ENCODE measurements at places on chromosomes 16 and 17.

GRCh38 chr17:71976011-71976649 is 144.7 kb upstream of the SOX9 start:
- DNase-seq, result no peak

GRCh38 chr17:39665642-39666224 is 584 bp downstream of the TCAP start:
- DNase-seq, result no peak

- DNase-seq, result no peak
These were observed 37.2 kb downstream of the MEAK7 start for GRCh38 chr16:84467256-84467655.

GRCh38 chr17:1431631-1432104 is 24.4 kb downstream of the CRK start:
- no peak for DNase-seq

DNA sequence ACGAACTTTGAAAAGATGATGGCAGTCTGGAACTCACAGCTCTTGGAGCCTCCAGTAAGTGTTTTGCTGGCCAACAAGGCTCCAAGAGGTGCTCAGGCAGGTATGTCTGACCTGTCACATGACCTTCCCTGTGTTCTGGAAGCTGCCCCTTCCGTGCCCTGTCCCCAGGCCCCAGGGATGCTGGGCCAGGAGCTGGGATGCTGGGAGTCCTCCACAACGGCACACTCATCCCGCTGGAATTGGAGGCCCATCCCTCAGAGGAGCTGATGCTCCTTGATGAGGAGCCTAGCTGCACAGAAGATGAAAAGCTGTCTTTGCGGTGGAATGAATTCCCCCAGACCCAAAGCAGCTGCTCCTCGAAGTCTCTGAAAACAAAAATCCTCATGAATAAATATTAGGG is 47.8 kb downstream of the HOXB1 start:
- no peak for DNase-seq

- DNase-seq, result no peak
These were observed 27.9 kb downstream of the GABARAPL2 start for GRCh38 chr16:75593825-75594820.

- DNase-seq, result no peak
These were observed 26.2 kb upstream of the ALKBH5 start for GRCh38 chr17:18157354-18157985.

DNA sequence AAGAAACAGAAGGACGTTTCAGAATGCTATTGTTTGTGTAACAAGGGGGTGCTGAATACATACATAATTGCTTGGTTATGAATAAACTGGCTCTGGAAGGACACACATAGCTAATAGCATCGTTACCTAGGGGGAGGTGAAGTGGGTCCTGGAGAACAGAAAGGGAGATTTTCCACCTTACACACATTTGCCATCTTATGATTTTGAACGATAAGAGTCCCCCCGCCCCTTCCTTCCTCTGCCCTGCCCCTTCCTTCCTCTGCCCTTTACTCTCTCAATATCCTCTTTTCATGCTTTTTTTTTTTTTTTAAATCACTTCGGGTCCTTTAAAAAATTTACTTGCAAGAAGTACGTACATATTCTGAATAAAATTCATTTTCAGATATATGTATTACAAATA is 902 bp upstream of the DHRS7B start:
- DNase-seq, result peak; percentile 67

GRCh38 chr17:65131946-65132345 is 5.2 kb upstream of the RGS9 start:
- DNase-seq, result no peak

GRCh38 chr16:85366031-85366763 is 246.9 kb upstream of the GSE1 start:
- DNase-seq, result no peak

DNA sequence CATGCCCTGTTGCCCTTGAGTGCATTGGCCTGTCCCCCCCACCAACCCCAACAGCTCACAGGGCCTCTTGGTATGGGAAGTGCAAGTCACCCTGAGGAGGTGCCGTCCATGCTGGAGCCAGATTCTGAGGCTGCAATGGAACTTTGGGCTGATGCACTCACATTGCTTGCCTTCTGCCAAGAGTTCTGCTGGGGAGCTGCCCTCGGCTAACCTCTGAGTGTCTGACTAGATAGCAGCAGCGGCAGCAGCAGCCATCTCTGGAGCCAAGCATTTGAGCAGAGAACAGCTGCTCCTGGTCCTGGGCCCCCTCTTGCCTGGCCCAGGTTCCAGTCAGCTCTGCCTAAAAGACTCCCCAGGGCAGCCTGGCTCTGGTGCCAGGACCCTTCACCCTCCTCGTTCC is 61.5 kb downstream of the GNAO1 start:
- DNase-seq, result no peak

DNA sequence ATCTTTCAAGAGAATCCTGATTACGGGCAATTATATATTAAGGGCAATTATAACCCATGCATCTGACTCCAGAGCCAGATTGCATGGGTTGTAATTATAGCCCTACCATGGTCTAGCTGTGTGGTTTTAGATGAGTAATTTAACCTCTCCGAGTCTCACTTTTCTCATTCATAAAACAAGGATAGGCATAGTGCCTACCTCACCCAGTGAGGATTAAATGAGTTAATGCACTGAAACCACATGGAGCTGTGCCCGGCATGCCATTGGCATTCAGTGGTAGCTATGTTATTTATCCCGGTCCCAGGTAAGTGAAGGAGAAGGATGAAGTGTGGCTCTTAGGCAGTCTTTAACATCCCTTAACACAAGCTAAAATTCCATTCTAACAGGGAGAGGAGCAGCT is 6.3 kb downstream of the SNX20 start:
- DNase-seq, result no peak

DNA sequence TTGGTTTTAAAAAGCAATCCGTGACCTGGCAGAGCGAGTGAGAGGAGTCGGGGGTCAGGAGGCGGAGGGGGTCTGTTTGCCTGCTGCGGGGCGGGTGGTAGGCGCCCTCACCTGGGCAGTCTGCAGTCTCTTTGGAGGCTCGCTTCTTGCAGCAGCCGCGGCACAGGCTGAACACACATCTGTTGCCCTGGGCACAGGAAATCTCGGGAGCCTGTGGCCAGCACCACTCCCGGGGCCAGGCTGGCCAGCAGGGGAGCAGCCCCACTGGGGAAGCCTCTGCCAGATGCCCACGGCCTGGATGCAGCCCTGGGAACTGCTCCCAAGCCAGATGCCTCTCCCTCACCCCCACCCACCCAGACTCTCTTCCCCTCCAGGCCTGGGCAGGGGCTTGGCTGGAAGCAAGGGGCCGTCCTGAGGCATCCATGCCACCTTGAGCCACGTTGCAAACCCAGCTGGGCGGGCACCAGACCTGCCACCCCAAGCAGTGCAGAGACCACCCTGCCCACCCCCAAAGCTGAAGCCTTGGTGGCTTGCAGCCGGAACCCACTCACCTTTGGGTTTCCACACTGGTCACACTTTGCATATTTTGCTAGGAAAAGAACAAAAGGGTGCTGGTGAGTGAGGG is 6.6 kb downstream of the GPS1 start:
- no peak for DNase-seq

DNA sequence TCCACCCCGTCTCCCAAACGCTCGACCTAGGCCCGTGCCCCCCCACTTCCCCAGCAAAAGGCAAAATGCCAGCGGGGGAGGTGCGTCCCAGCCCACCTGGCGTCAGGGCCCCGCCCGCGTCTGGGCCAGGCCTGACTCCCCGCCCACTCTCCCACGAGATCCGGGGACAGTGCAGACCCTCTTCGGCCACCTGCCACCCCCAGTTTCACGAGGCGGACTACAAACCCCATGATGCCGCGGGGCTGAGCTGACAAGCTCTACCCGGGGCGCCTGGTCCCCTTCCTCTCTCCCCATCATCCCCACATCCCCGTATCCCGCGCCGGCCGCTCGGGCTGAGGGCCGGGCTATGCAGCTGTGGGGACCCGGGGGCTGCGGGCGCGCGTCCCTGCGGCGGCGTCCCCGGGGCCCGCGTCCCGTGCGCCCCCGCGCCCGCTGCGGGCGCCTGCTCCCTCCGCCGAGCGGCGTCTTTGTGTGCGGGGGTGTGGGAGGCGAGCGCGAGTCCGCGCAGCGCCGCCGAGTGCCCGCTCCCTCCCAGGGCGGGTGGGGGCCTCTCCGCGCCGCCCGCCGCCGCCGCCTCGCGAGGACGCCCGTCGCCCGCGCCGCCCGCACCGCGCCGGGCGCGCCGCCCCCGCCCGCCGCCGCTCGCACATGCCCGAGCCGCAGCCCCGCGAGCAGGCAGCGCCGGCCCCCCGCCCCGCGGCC is at the start of gene ANKRD13B:
TSS of gene ANKRD13B (plus strand) at position 283 of the 702 bp plus-strand sequence. CDS start 490 bp downstream, outside the sequence.
- DNase-seq, result peak; percentile 43

GRCh38 chr16:81588326-81589081 is 143.9 kb downstream of the CMIP start:
- DNase-seq, result no peak

- DNase-seq, result no peak
These were observed 390 bp downstream of the MLLT6 start for GRCh38 chr17:38705523-38705802.

DNA sequence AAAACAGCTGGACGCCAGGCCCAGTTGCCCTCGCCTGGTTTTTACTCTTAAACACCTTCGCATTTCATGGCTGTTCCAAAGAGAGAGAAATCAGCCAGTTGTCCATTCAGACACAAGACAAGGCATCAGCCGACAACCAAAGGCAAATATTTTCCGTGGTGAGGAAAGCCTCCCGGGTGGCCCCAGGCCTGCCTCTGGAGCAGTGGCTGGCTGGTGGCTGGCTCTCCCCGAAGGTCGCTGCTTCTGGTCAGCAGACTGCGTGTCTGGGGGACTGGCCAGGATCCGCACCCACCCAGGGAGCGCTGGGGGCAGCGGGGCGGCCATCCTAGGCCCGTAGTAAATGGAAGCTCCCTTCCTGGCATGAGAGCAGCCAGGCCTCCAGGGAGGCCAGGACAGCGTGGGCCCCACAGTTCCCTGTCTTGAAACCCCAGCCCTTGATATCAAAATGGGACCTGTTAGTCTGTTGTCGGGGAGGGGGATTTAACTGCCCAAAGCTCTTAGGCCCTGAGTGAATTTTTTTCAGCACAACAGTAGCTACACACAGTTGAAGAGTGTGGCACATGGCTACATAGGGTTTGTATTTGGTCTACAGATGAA is 57.7 kb downstream of the SREBF1 start:
- no peak for DNase-seq

DNA sequence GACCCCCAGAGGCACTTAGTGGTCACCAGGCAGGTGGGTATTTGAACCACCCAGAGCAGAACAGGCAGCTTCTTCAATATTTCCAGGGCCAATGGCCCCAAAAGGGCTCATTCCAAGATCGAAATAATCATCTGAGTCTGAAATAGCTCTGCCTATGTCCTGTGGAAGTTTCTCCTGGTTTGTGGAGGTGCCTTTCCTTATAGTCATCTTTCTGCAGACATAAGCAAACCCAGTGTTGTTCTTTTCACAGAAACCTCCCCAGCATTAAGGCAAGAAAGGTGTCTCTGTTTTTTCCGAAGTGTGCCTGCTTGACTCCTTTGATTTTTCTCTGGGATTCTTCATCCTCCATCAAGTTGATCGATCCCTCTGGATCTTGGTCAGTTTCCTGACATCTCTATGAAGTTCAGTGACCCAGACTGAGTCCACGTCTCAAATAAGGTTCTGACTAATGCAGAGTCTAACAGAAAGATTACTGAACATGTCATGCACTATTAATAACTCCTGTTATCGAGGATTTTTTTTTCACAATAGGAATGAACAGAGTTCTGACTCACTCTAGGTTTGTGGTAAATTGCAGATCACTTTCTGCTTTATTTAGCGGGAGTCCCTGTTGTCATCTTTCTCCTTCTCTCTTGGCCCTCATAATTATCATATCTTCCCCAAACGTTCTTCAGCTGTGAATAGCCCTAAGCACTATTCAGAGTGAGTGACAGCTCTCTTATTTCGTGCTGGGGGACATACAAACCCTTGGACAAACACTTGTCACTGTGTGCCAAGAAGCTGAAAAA is 1.5 kb downstream of the LRRC3C start:
- DNase-seq, result no peak

DNA sequence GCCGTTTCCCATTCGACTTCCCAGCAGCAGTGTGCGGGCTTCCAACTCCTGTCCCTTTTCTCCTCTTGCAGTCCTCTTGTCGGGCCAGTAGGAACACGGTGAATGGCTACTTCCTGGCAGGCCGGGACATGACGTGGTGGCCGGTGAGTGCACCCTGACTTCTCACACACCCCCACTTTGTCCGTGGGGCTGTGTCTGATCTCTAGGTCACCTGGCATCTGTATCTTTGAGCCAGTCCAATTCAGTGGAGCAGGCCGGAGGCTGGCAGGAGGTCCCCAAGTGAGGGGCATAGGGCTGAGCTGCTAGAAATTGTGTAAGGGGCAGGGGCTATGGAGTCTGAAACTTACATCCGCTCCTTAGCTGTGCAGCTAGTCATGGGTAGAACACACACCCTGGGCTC is 6.6 kb downstream of the SLC5A10 start:
- no peak for DNase-seq

All from CD4-positive, alpha-beta T cell treated with Interferon alpha-2 for 1 hour (primary cell).